ENCODE measurements at places on chromosomes 11 and 22.
A peak's percentile ranks its signal among the peaks of the same experiment; 100 is the strongest.

GRCh38 chr11:68396516-68396915, 64.0 kb upstream of the PPP6R3 start:
- DNase-seq, result no peak

DNA sequence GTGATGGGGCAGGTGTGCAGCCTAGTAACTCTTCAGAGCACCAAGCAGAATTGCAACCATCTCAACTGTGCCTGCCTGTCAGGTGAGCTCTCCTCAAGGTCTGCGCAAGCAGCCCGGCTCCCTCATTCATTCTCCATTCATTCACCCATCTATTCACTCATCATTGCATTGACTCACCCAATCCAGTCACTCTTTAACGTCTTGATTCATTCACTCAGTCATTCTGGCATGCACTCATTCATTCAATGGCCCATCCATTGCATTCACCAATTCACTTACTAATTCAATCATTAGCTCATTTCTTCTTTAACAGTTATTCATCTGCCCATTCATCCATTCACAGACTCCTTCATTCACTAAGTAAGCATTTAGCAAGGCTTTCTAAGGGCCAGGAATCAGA, 111.8 kb downstream of the PDE2A start:
- DNase-seq, result no peak

- DNase-seq, result no peak
Measured at GRCh38 chr22:48761546-48761945, 1066.1 kb downstream of the BRD1 start.

- DNase-seq, result no peak
Measured at GRCh38 chr11:119025541-119025940, 5.1 kb downstream of the SLC37A4 start.

GRCh38 chr11:122650619-122651018, 4.9 kb upstream of the UBASH3B start:
- DNase-seq, result no peak

DNA sequence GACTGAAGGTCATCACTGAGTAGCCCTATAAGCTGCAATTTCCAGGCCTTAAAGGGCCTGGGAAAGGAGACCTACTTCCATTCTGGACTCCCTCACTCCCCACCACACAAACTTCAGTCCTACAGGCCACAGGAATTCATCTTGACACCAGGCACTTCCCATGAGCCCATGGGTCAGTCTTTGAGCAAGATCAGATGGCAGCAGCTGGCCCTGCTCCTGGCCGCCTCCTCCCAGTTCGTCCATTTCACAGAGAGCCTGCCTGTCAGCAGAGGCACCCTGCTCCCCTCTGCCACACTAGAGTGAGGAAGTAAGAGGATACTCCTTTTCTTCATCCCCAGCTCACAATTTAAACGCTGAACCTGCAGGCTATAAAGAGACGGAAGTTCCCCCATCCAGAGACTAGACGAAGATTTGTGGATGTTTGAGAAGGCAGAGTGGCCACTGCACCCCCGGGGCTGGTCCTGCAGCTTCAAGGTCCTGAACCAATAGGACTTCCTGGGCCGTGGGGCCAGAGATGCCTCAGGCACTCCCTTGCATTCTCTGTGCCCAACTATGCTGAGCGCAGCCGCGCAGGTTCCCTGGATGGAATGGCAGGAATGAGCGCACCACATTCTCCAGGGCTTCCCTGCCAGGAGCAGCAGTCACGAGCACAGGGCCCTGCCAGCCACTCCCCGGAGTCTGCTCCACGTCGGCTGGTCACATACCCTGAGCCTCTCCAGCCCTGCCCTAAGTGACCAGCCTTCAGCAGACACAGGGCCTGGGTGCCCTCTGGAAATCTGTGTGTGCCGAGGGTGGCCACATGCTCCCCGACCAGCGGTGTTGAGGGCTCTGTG, 33.5 kb upstream of the BID start:
- no peak for DNase-seq

DNA sequence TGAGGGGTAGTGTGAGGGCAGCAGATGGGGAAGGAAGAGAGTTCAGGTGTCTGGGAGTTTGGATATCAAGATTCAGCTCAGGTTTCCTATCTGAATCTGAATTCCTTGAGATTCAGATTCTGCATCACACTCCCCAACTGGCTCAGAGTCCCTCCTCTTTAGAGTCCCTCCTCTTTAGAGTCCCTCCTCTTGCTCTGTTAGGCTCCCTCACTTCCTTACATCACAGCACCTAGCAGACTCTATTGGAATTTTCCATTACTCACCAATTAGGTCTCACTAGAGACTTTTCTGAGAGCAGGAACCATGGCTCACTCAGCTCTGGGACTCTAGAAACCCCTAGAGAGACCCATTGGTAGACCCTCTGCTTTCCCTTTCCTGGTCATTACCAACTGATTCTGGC, 303.4 kb upstream of the SYN3 start:
- peak; percentile 17 for DNase-seq

DNA sequence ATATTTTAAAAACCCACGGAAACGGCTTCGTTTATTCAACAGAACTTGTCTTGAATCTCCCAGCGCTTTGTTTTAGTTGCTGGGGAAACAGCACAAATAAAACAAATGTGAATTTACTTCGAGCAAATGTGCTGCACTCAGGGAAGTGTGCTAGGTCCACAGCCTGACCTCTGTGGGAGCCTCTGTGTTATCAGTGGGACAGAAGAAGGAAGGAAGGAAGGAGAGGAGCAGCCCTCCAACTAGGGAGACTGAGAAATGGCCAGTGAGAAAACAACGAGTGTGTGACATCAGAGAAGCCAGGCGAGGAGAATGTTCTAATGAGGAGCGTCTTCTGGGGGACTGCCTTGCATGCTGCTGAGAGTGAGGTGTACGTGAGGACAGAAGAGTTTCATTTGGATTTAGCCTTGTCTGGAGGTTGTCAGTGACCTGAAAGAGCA, 42.7 kb downstream of the PPP6R3 start:
- DNase-seq, result no peak

- no peak for DNase-seq
Measured at GRCh38 chr11:44613153-44613552, 47.7 kb downstream of the CD82 start.

GRCh38 chr11:76265771-76266241, 59.5 kb upstream of the WNT11 start:
- DNase-seq, result no peak

DNA sequence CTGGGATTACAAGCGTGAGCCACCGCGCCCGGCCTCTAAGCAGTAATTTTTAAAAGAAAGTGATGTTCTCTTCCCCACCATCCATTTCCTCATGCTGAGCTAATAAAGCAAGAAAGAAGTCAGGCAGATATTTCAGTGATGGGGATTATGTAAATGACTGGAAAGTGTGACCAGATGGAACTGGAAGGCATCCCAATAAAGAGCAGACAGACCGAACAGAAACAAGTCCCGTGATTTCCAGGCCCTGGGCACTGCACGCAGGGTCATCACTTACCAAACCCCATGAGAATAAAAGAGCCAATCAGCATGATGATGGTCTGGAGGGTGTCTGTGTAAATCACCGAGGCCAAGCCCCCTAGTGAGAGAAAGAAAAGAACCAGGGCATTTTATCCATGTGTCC, 18.2 kb downstream of the SLC5A4 start:
- DNase-seq, result peak; percentile 17

DNA sequence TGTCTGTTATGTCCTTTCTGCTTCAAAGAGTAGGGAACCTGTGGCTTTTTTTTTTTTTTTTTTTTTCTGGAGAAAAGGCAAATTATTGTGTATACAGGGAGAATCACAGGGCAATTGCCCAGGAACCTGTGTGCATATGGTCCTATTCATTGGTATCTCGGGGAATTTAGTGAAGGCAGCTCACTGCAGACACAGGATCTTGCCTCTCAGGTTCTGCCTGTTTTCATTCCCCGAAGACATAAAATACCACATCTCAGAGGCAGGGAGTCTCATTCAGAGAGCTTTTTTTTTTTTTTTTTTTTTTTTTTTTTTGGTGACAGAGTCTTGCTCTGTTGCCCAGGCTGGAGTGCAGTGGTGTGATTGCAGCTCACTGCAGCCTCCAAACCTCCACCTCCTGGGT, 88.3 kb downstream of the OSBP2 start:
- DNase-seq, result no peak

GRCh38 chr22:40418366-40419201, 48.2 kb downstream of the SGSM3 start:
- DNase-seq, result no peak

DNA sequence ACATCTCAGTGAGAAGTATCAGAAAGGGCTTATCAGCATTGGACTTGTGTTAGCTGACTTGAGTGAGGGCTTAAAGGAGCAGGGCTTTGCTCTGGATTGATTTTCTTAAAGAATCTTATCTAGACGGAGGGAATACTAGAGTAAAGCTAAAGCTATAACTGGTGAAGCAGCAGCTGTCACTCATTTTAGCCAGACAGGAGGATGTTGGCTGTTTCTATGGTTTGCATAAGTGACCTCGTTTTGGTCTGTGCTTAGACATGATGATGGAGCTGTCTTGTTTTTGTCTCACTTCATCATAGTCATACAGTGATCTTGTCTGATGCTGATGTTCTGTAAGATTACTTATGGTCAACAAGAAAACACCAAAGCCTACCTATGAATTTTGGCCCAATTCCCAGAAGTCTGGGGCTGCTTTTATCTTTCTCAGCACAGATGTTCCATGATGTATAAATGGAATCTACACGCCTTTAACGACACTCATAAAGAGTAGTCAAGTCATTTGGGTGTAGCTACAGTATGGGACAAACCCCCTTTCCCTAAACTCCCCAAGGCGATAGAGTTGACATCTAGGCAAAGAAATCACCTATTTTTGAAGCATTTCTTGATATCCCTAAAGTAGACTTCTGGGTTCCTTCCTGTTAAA, 77.5 kb upstream of the UCP3 start:
- DNase-seq, result no peak

DNA sequence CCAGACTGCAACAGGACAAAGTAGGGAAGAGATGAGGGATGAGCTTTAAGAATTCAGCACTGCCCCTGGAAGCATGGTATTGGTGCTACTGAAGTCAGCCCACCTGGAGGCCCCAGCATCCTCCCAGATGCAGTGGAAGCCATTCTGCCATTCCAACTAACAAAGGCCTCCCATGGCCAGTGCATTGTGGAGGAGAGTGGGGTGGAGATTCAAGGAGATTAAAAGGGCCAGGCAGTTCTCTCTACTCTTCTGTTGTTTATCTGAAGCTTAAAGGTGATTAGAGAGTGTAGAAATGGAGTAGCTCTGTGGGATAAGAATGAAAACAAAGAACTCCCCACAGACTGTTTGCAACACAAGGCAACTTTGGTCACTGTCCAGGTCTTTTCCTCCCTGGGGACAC, 24.1 kb upstream of the TSKU start:
- DNase-seq, result no peak

DNA sequence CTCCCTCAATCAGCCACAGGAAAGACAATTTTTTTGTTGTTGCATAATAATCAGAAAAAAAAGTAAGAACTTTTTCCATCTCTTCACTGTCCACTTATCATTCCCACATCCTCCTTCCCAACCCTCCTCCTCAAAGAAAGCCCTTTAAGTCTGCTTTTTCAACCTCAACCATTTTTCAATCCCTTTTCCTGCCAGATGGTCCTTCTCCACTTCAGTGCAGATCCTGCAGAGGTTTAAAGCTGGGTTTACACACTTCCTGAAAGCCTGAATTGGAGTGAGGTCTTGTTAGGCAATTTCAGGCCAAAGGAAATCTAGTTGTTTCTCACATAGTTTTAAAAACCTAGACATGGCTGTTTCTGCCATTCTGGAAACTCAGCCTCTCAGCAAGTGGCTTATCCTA, 78.3 kb downstream of the RPL27A start:
- DNase-seq, result no peak

DNA sequence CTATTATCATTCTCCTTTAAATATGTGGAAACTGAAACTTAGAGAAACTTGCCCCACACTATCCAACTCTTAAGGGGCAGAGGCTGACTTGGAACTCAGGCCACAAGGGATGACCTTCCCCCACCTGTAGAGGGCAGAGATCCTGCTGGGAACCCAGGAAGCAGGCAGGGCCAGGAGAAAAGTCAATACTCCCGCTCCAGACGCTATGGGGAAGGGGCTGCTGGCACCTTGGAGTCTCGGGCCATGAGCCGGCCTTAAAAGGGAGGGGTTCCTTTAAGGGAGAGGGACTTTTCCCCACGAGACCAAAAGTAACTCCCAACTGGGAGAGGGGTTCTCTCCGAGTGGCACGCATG, 620 bp upstream of the ANO5 start:
- peak; percentile 62 for DNase-seq

DNA sequence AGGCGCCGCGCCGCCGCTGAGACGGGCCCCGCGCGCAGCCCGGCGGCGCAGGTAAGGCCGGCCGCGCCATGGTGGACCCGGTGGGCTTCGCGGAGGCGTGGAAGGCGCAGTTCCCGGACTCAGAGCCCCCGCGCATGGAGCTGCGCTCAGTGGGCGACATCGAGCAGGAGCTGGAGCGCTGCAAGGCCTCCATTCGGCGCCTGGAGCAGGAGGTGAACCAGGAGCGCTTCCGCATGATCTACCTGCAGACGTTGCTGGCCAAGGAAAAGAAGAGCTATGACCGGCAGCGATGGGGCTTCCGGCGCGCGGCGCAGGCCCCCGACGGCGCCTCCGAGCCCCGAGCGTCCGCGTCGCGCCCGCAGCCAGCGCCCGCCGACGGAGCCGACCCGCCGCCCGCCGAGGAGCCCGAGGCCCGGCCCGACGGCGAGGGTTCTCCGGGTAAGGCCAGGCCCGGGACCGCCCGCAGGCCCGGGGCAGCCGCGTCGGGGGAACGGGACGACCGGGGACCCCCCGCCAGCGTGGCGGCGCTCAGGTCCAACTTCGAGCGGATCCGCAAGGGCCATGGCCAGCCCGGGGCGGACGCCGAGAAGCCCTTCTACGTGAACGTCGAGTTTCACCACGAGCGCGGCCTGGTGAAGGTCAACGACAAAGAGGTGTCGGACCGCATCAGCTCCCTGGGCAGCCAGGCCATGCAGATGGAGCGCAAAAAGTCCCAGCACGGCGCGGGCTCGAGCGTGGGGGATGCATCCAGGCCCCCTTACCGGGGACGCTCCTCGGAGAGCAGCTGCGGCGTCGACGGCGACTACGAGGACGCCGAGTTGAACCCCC, 798 bp downstream of the BCR start:
- DNase-seq, result no peak

GRCh38 chr22:42905217-42905616, 48.1 kb upstream of the ARFGAP3 start:
- DNase-seq, result no peak

DNA sequence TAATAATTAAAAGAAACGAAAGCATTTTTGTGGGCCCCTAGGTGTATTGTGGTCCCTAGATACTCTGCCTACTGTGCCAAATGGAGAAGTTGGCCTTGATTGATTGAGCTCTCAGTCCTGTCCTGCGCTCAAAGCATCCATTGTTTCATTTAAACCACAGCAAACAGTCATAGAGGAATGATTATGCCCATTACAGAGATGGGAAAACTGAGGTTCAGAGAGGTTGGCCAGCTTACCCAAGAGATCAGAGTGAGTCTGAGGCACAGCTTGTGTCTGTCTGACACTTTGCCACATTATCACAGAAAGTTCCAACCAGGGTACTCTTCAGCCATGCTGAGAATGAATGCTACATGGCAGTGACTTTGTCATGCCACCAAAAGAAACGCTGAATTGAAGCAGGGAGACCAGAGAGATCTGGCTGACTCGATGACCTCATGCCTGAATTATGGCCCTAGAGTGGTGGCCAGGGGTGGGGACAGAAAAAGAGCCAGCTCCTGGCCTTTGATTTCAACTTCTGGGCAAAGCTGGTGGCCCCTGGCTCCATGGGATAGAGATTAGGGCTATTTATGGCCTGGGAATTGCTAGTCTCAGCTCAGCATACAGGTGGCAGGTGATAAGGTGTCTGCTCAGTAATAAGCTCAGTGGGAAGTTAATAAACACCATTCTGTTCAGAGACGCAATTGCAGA, 180.5 kb downstream of the MIAT start:
- DNase-seq, result no peak

- no peak for DNase-seq
Measured at GRCh38 chr22:19353363-19354131, 62.0 kb upstream of the CLTCL1 start.
